SJSA1 (cell line): ENCODE measurements at places on chromosomes 1 and 21.
A peak's percentile ranks its signal among the peaks of the same experiment; 100 is the strongest.

DNA sequence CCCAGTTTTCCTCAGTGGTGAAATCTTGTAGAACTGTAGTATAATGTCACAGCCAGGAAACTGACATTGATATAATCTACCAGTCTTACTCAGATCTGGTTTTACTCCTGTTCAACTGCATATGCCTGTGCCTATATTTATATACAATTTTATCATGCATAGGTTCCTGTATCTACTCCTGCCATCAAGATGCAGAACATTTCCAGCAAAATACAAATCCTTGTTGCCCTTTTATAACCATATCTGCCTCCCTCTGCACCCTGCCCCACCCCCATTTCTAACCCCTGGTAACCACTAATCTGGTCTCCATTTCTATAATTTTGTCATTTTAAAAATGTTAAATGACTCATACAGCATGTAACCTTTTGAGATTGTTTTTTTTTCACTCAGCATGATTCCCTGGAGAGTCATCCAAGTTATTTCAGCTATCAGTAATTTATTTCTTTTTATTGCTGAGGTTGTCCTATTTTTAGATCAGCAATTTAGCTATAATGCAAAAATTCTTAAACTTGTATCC is 8.1 kb downstream of the UTP25 start:
- H3K27ac ChIP-seq = peak overlapping the region; percentile 60
- H3K36me3 ChIP-seq = peaks cover 90% of the 10 kb centered on the region
- H3K4me1 ChIP-seq = peaks cover 49% of the 10 kb centered on the region
- H3K4me3 ChIP-seq = no peak overlapping the region

DNA sequence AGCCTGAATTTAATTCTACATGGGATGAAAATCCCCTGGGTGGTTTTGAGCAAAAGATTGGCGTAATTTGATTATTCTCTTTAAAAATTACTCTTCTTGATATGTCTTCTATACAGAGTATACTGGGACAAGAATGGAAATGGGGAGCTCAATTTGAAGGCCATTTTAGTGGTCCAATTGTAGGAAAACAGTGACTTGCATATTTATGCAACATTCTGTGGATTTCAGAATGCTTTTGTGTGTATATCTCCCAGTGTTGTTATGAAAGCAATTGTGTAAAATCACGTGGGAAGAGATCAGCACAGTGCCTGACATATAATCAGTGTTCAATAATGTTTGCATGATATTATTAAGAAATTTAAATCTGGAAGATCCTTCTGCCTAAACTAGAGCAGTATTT is 575.9 kb upstream of the PBX1 start:
- H3K27ac ChIP-seq = no peak overlapping the region
- H3K27me3 ChIP-seq = no peaks in the 10 kb centered on the region
- no peaks in the 10 kb centered on the region for H3K36me3 ChIP-seq
- no peaks in the 10 kb centered on the region for H3K4me1 ChIP-seq
- DNase-seq = no peak
- no peak overlapping the region for H3K4me3 ChIP-seq

DNA sequence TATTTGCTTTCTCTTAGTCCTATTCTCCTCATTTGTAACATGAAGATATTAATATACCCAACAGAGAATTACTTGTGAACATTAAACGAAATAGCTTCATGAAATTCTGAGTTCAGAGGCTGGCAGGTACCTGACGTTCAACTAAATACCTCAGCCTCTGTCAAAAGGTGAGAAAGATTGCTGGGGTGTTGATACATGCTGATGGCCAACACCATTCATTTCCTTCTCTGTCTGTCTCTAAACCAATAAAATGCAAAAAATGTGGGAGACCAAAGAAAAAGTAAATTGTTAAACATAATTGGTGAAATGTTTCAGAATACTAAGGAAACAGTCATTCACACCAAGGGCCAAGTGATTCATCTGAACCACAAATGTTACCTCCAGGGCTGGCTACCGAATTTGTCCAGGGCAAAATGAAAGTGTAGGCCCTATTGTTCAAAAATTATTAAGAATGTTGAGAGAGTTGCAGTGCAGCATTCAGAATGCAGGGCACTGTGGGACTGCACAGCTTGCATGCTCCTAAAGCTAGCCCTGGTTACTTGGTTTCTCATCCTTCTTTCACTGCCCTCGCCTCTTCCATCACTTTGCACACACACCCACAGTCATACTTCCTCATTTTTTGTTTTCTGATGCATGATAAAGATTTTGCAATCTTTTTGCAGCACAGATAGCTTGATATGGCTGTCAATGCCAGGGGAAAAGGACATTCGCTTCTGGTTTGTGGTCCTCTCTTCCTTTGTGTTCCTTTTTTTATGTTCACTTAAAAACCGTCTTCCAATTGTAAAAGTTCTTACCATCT is 414.3 kb upstream of the NR5A2 start:
- H3K27ac ChIP-seq = no peak overlapping the region
- peaks cover 11% of the 10 kb centered on the region for H3K4me1 ChIP-seq
- H3K36me3 ChIP-seq = no peaks in the 10 kb centered on the region
- H3K27me3 ChIP-seq = no peaks in the 10 kb centered on the region
- DNase-seq = peak; percentile 44

GRCh38 chr1:53590104-53590503 is 130.9 kb downstream of the DMRTB1 start:
- no peak overlapping the region for H3K27ac ChIP-seq
- H3K4me1 ChIP-seq = no peaks in the 10 kb centered on the region
- DNase-seq = no peak

GRCh38 chr1:208192995-208193394 is 51.2 kb downstream of the PLXNA2 start:
- peaks cover 24% of the 10 kb centered on the region for H3K4me1 ChIP-seq
- no peaks in the 10 kb centered on the region for H3K27me3 ChIP-seq
- peaks cover 30% of the 10 kb centered on the region for H3K36me3 ChIP-seq
- DNase-seq = no peak

DNA sequence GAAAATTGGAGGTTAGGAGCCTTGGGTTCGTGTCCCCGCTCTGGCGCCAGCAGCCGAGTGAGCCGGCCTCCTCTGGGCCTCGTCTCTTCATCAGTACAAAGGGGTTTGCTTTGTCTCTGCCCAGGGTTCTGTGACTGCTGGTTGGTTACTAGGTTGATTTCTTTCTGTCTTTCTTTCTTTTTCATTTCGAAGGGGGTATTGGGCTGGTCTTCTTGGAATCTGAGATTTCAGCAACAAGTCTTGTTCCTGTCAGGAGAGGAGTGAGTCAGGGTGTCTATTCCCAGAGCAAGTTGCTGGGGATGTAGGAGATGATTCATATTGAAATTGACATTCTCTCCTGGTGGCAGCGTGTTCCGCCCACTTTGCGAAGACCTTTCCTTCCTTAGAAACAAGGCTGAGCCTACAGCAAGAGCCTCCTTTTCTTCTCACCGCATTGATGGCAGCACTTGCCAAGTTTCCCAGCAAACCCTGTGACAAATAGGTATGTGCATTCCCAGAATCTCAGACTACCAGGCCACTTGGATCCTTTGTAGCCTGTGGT is 79.2 kb downstream of the MAN1C1 start:
- no peaks in the 10 kb centered on the region for H3K36me3 ChIP-seq
- peaks cover 17% of the 10 kb centered on the region for H3K4me1 ChIP-seq
- no peaks in the 10 kb centered on the region for H3K27me3 ChIP-seq
- H3K4me3 ChIP-seq = no peak overlapping the region

- H3K4me3 ChIP-seq = no peak overlapping the region
- H3K27me3 ChIP-seq = no peaks in the 10 kb centered on the region
- no peak overlapping the region for H3K27ac ChIP-seq
- no peaks in the 10 kb centered on the region for H3K36me3 ChIP-seq
- no peak for DNase-seq
- H3K4me1 ChIP-seq = peaks cover 50% of the 10 kb centered on the region
Observed at GRCh38 chr1:216459651-216460207, 36.5 kb upstream of the USH2A start.

GRCh38 chr1:92961896-92962752 is 862 bp upstream of the DIPK1A start:
- peak overlapping the region; percentile 96 for H3K4me3 ChIP-seq
- peaks cover 5% of the 10 kb centered on the region; the same call in 1 of the 2 replicates for H3K36me3 ChIP-seq
- H3K27ac ChIP-seq = peak overlapping the region; percentile 84
- DNase-seq = peak; percentile 50
- H3K27me3 ChIP-seq = no peaks in the 10 kb centered on the region

DNA sequence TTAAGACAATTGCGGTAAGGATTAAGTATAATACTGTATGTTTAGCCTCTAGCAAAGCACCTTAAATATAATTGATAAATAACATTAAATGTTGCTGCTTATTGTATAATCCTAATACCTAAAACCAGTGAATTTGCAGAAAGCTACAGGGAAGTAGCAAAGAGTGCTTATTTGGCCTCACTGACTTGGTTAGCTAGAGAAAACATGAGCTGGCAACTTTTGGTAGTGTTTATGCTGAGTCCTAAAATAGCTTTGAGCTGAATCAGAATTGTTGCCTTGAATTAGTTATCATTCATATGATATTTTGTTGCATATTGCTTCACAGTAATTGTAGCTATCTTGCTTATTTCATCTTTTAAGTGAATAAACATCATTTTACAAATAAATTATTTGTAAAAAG is 3.5 kb downstream of the TRIM67 start:
- H3K4me3 ChIP-seq = no peak overlapping the region
- no peaks in the 10 kb centered on the region for H3K36me3 ChIP-seq

GRCh38 chr21:22609802-22610201 is 1611.6 kb downstream of the NCAM2 start:
- no peaks in the 10 kb centered on the region for H3K27me3 ChIP-seq
- no peak for DNase-seq
- H3K36me3 ChIP-seq = no peaks in the 10 kb centered on the region
- H3K4me1 ChIP-seq = no peaks in the 10 kb centered on the region

DNA sequence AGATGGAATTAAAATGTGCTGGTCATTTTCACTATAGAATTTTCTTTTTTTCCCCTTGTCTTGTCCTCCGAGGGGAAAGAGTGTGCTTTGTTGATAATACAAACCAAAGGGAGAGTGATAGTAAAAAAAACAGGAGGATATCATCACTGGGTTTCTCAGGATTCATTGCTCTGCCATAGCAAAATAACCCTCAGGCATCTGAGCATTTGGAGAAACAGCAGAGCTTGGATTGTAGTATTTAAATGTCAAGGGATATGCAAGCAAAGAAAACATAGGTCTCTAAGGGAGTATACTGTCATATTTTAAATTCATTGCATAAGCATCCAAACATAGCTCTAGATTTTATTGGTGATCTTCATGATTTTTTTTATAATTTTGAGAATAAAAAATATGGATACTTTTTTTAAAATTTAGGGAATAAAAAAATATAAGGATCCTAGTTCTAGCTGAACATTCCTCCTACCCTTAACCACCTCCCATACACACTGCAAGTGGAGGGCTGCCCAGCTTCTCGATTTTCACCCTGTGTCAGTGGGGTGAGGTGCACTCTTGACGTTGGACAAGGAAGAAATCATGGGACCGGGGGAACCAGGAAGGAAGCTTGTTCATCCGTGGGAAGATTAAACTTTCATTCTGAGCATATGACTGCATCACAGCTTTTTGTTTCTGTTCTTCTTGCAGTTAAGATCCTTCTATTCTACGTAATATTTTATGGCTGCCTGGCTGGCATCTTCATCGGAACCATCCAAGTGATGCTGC is 4.4 kb downstream of the ATP1B1 start:
- H3K4me1 ChIP-seq = peaks cover 76% of the 10 kb centered on the region
- peaks cover 51% of the 10 kb centered on the region for H3K36me3 ChIP-seq
- H3K27ac ChIP-seq = peak overlapping the region; percentile 61; the same call in 1 of the 2 replicates
- no peaks in the 10 kb centered on the region for H3K27me3 ChIP-seq
- H3K4me3 ChIP-seq = no peak overlapping the region
- DNase-seq = no peak

DNA sequence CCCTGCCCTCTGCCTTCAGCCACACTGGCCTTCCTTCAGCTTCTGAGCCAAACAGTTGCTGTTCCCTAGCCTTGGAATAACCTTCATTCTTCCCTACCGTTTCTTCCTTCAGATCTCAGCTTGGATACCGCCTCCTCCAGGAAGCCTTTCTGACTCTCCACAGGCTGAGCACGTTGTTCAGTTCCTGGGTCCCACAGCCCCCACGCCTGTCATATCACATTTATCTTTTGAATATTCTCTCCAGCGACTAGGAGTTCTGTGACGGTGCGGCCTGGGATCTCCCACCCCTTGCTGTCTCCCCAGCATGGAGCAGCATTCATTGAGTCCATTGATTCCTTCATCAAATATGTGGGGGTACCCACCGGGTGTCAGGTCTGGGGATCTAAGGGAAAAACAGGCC is 39.2 kb downstream of the EPHA2 start:
- peaks cover 49% of the 10 kb centered on the region for H3K4me1 ChIP-seq
- no peak overlapping the region for H3K4me3 ChIP-seq
- no peak for DNase-seq
- no peaks in the 10 kb centered on the region for H3K27me3 ChIP-seq
- no peaks in the 10 kb centered on the region for H3K36me3 ChIP-seq
- H3K27ac ChIP-seq = no peak overlapping the region

- no peaks in the 10 kb centered on the region for H3K4me1 ChIP-seq
- DNase-seq = no peak
- H3K36me3 ChIP-seq = no peaks in the 10 kb centered on the region
- no peak overlapping the region for H3K4me3 ChIP-seq
- no peak overlapping the region for H3K27ac ChIP-seq
Observed at GRCh38 chr1:229710746-229711145, 84.7 kb downstream of the URB2 start.
